ENCODE measurements at places on chromosomes 4 and X. TPM values are rescaled to one million over a fixed set of nuclear protein-coding genes. Genes with fewer than 3 reads are reported as not detected.

GRCh38 chrX:33855251-33855650 lies 276.9 kb downstream of the FAM47A start:
- DNase-seq, result no peak

The TMEM156 gene
- 9.6 TPM for total RNA-seq

DNA sequence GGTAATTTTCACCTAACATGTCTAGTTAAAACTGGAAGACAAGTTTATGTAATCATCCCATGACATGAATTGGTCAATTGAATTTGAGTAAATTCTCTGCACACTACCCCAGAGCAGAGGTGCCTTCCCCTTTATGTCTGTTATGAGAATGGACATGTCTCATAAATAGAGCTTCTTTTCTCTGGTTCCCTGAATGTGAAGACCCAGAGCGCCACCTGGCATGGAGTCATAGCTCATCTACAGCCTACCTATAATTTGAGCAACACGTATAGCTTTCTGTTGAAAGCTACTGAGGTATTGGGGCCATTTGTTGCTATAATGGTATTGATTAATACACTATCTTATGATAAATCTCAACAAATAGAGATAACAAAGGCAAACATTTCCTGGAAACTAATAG lies 626.5 kb upstream of the GALNTL6 start:
- DNase-seq, result no peak

DNA sequence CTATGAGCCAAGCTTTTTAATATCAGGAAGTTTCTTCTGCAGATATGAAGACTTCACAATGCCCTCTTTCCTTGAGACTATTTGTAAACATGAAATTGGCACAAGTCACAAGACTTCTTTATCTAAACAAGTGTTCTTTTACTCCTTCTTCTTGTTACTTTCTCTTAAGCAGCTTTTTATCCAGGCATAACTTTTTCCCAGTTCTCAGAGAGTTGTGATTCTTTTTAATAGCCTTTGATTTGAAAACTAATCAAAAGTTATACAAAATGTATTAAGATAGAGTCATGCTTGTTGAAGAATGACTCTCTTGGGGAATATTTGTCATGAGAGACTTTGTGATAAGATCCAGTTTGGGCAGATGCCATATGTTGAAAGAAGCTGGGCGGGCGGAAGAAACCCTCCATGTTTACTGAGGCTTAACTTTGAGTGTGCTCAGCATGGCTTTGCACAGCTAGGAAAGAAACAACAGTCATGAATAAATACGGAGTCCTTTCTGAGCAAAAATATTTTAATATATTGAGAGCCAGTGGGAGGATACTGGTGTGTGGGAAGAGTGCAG lies 39.3 kb downstream of the SYTL5 start:
- no peak for DNase-seq

The USP17L10 gene
- total RNA-seq, result not detected

- no peak for DNase-seq
Observed at GRCh38 chr4:60129740-60130139, 1070.4 kb upstream of the ADGRL3 start.

DNA sequence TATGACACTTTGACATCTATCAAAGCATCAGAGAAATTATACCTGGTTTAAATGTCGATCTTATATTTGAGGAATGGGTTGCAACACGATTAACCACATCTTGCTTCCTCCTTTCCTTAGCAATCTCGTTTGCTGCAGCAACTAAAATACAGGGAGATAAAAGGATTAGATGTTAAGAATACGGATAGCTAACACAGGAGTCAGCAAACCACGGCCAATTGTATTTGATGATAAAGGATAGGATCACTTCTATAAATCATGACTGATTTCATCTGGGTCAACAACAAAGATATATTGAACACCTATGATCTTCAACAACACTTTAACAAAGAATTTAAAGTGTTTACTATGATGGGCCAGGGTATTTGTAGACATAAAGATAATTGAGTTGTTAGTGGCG lies 5.0 kb downstream of the MAP7D3 start:
- no peak for DNase-seq

The ABLIM2 gene
- total RNA-seq, result 0.99 TPM

The GABRG1 gene
- total RNA-seq, result not detected

DNA sequence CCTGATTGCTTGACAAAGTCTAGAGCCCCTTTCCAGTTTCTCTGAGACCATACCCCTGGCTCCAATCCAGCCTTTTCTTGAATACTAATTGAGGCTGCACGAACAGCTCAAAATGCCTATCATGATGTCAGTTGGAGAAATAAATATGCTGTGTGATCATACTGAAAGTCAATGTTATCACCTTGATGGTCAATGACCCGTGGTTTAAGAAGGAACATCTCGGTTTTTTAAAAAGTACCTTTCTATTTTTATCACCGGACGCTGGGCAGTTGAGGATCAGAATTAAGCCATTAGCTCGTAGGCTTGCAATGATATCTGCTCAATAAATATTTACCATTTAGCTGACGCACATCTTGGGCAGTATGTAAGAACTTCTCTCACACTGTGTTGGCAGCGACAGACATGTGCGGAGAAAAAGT lies 852 bp upstream of the WDR44 start:
- DNase-seq, result no peak

DNA sequence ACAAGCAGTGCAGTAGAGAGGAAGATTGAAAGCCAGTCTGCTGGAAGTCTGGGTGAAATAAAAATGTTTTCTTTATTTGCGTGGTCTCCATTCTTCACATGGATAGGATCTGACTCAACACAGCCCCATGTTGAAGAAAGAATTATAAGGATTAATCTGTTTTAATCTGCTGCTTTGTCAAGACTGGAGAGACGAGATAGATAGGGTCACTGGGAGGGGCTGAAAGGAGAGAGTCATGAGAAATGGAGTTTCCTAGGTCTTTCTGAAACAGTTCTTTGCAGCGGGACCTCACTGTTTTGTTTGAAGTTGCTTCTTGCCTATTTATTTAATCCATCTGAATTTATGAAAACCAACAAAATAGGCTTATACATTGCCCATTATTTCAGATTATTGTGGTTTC lies 32.4 kb upstream of the RHOH start:
- no peak for DNase-seq

DNA sequence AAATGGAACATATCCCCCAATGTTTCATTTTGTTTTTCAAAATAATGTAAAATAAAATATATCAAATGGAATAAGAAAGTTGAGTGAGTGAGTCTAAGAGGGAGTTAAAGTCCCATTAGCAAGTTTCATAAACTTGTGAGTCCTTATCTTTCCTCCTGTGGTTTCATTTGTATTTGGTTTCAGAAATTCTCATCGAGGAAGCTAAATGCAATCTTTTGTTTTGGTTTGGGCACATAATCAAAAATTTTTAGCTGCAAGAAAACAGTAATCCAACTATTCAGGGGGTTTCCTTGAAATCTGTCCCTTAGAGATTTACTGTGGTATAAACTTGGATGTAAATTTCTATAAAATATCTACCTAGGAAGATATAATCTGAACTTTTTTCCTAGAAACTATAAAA lies 124.2 kb downstream of the CAMK2D start:
- no peak for DNase-seq

Data from glomerular endothelial cell (primary cell).